ENCODE measurements at places on chromosomes 12 and 14. TPM values are rescaled to one million over a fixed set of nuclear protein-coding genes. Genes with fewer than 3 reads are reported as not detected.

Gene GNB3
- 0.46 TPM for total RNA-seq

Gene GPR68
- total RNA-seq, result 2.4 TPM

Gene SMIM41
- total RNA-seq, result 19.4 TPM

Gene PDE6H
- total RNA-seq, result not detected

Gene PZP
- total RNA-seq, result 2.1 TPM

Gene KHNYN
- total RNA-seq, result 65.6 TPM

Gene CMAS
- 13.7 TPM for total RNA-seq

Gene AMN
- total RNA-seq, result 20.9 TPM

Gene RPL10L
- not detected for total RNA-seq

Gene TUNAR
- total RNA-seq, result 0.10 TPM

Gene RPGRIP1
- 0.20 TPM for total RNA-seq

Measured in upper lobe of left lung (tissue), 6 donors.